ENCODE measurements at places on chromosomes 12 and 14.
A peak's percentile ranks its signal among the peaks of the same experiment; 100 is the strongest.

GRCh38 chr14:59333668-59334067 lies 131.5 kb downstream of the GPR135 start:
- DNase-seq = no peak

- DNase-seq = no peak
Observed at GRCh38 chr12:79295572-79295971, 395.2 kb downstream of the PAWR start.

- DNase-seq = no peak
Observed at GRCh38 chr12:45336762-45337596, 121.1 kb downstream of the ANO6 start.

- DNase-seq = no peak
Observed at GRCh38 chr12:42396473-42397259, 70.7 kb downstream of the PPHLN1 start.

DNA sequence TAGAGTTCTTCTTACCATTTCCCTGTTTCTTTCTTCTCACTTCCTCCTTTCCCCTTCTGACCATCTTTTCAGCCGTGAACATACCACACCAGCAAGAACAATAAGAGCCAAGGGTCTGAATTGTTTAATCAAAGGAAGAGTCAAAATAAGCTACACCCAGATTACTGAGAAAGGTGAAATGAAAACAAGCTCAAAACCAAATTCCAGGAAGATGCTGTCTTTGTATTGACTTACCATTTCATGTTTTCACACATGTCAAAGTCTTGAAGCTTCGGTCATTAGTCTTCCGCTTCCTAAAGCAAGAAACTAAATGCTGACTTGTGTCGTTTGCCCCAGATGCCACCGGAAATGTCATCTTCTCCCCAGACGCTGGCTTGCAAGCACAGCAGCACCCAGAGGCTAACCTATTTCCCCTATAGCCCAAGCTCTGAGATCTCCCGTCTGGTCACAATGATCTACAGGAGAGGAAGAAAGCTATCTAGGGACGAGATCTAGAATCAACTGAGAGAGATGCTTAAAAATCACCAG lies 136.5 kb upstream of the AMIGO2 start:
- DNase-seq = no peak

DNA sequence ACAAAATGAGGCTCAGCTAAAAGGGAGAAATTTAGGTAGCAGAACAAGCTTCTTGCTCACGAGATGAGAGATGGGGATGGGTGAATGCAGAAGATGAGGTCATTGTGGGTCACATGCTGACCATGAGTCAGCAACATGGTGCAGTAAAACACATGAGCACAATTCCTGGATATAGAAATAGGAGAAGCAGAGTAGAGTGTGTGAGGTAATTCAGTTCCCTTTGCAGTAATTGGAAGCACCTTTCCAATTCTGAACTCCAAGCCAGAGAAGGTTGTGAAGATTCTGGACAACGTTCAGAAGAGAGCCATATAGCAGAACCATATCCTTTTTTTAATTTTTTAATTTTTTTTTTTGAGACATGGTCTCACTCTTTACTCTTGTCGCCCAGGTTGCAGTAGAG lies 62.0 kb upstream of the LMNTD1 start:
- DNase-seq = no peak

GRCh38 chr12:128069359-128069997 lies 197.5 kb upstream of the TMEM132C start:
- peak; percentile 62 for DNase-seq

DNA sequence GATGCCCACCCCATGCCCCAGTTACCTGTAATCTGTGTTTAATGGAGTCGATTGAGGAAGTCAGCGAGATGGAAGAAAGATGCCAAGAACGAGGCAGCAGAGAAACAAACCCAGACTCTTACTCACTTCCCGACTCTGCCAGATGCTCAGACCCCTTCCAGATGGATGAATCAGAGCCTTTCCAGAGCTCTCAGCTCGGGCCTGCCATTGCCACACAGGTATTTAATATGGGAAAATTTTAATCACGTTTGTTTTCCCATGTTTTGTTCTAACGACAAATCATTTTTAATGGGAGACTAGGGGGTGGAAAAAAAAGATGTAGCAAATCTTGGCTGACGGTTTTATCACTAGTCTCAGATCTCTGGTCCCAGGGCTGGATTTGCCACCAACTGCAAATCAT lies 72.5 kb upstream of the SRRM4 start:
- DNase-seq = no peak

GRCh38 chr12:68794653-68795251 lies 13.2 kb upstream of the MDM2 start:
- DNase-seq = no peak

- no peak for DNase-seq
Observed at GRCh38 chr12:89968151-89968700, 259.6 kb upstream of the ATP2B1 start.

- no peak for DNase-seq
Observed at GRCh38 chr14:78245238-78245637, 75.1 kb downstream of the NRXN3 start.

DNA sequence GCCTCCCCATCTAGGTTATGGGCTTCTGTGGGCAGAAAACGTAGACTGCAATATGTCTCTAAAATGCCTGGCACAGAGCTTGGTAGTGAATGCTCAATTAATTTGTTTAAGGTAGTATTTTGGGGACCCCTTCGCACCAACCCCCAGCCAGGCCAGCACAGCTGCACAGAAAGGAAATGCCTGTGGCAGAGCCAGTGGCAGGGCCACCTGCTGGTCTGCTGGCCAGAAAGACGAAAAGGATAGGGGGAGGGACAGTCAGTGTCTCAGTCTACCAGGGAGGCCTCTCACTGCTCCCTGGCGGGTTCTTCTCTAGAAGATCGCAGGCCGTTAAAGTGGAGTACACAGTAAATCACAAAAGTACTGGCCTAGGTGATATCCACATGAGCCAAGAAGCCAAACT lies 3.5 kb downstream of the RAB15 start:
- no peak for DNase-seq

- no peak for DNase-seq
Observed at GRCh38 chr12:112130441-112130998, 5.2 kb downstream of the TRAFD1 start.

DNA sequence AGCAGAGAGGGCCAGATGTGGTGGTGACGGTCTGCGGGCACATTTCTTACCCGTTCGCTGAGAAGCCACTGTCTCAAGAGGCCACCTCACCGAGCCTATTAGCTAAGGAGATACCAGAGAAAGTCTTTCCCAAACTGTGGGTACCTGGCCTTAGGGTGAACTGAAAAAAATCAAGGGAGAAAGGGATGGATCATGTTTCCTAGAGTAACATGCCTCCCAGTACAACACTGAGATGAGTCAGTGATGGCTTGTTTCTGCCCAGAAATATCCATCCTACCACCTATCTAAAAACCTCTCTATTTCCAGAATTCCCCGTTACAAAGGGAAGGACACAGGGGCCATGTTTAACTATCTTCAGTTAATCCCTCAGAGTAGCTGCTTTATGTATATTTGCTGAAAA lies 83.7 kb downstream of the LMNTD1 start:
- DNase-seq = no peak

DNA sequence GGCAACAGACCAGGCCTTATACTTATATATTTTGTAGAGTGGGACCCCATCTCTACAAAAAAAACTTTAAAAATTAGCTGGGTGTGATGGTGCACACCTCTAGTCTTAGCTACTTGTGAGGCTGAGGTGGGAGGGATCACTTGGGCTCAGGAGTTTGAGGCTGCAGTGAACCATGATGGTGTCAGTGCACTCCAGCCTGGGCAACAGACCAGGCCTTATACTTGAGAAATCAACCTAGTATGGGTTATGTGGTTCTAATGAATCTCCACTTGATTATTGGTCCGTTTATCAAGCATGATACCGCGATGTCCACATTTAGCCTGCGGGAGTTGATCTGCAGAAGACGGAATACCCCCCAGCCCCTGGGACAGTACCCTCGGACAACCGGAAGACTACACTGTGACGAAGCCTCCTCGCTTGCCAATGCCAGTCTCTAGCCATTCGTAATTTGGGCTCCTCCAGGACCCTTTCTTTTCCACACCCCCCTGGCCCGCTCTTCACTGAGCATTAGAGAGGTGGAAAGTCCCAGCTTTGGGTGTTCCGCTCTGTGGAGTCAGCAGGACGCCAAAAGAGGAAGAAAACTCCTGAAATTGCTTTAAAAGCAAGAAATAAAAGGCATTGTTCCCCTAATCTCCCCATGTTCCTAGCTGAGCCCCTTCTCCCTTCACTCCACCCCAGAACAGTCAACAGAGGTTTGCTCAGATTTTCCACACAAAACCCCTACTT lies 19.4 kb downstream of the LTBP2 start:
- no peak for DNase-seq

DNA sequence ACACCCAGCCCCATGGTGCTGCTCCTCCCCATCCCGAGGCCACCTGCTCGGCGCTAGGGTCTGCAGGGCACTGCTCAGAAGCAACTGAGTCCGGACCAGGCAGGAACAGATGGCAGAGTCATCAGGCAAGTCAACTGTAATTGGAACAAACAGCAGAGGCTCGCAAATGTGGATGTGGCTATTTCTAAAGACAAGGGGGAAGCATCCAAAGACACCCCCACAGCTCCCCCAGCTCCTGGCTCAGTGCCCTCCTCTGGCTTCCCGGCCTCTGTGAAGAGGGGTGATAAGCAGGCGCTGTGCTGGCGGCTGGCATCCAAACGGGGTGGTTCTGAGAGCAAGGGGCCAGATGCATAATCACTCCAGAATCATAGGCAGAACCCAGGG lies 125.6 kb downstream of the PIWIL1 start:
- DNase-seq = no peak

DNA sequence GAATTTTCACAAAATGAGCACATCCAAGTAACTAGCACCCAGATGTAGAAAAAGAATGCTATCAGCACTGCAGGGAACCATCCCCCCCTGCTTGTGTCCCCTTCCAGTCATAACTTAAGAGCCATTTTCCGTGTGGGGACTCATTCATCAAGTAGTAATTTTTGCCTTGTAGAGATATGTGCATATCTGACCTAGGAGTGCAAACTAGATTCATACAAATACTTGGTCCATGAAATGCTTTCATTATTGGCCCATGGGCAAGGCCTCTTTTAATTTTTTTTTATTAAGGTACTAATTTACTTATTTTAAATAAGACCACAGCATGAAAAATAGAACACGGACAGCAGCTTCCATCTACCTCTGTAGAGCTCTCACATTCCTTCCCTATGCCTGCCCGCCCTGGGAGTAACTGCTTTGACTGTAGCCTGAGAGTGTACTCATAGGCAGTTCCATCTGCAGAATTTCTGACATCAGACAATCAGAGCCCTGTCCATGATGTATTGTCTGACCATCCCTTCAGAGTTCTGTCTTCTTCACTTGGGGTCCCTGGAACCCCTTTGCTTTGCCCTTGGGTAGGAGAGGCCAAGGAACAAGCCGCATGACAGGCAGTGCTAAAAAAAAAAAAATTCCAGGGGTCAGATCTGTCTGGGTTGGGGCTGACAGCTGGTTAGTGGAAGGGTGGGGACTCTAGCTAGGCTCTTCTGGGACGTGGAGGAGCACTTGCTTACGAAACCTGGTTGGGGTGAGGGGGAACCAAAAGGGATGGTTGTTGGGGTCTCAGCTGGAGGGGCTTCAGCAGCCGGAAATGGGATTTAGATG lies 131.7 kb downstream of the C12orf75 start:
- DNase-seq = no peak

DNA sequence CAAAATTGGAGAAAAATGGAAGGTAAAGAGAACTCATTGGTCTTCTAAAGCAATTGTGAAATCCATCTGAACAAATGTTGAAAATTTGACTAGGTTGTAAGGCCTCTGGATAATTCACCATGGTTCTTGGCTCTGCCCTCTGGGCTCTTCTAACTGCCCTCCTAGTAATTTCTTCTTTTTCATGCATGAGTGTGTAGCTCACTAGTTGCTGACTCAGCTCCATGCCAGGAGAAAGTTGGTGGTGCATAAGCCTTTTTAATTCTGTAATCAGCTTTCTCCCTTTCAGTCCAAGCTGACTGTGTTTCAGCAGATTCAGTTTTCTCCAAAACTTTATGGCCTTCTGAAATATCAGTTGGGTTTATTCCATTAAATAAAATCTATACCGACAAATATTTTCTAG lies 877.8 kb upstream of the ATXN7L3B start:
- DNase-seq = no peak

GRCh38 chr12:73529231-73529630 lies 1008.4 kb upstream of the ATXN7L3B start:
- DNase-seq = no peak

GRCh38 chr14:34580381-34580780 lies 40.9 kb upstream of the EAPP start:
- DNase-seq = no peak

DNA sequence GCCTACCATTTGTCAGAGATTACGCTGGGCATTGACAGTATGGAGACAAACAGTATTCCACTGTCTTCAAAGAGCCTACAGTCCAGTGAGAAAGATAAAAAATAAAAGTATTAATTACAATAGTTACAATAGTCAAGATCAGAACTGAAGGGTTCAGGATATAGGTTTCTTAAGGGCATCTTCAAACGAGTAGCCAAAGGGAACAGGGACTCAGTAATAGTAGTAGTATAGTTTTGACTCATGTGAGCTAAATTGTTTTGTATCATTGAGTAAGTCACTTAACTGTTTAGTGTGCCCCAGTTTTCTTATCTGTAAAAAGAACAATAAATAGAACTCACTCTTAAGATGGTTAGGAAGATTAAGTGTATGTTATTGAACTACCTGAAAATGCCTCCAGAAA lies 123.6 kb downstream of the METTL25 start:
- DNase-seq = no peak

DNA sequence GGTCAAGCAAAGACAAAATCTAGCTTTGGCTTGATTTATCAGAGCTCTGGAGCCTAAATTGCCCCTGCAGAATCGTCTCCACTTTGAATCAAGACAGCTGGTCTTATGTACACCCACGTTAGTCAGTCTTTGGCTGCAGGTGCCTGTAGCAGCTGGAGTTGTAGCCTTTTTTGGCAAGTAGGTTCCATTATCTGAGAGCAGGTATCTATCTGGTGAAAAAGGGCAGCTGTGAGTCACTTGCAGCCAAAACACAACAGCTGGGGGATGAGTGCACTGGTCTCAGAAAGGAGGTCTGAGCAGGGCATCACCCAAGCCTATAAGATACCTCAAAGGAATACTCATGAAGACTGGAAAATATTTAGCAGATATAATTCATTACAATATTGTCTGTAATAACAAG lies 43.6 kb upstream of the KCNH5 start:
- DNase-seq = no peak

All from NCI-H748 treated with DMSO at 0.1 percent for 48 hours (cell line).